ENCODE measurements at places on chromosomes 11 and 22. TPM values are rescaled to one million over a fixed set of nuclear protein-coding genes. Genes with fewer than 3 reads are reported as not detected.

The SLC25A18 gene
- 0.50 TPM for total RNA-seq

The AKIP1 gene
- total RNA-seq = 24.1 TPM

GRCh38 chr11:123594188-123594901 is 60.1 kb downstream of the SCN3B start:
- H3K27ac ChIP-seq = no peak overlapping the region
- H3K4me1 ChIP-seq = no peaks in the 10 kb centered on the region

The BEST1 gene
- 14.1 TPM for total RNA-seq

DNA sequence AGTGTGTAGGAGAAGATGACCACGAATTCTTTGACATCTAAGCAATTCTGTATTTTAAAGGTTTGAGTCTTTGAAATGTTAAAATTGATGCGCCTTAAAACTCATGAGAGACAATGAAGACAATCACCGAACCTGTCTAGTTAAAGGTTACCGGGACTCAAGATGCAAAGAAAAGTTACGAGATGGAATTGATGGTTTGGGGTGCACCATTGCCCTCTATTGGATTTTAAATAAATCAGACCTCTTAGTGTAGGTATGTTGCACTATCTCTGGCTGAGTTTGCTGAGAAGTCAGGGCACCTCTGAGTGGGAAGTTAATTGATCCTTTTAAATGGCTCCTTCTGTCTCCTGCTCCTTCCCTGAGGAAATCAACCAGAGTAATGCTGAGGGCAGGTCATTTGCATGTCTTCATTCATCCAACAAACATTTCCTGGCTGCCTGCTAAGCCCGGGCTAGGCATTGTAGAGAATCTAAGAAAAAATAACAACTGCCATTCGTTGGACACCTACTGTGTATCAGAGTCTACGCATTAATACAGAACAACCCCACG is 19.4 kb upstream of the TMA7B start:
- no peak overlapping the region for H3K27ac ChIP-seq
- H3K4me3 ChIP-seq = no peak overlapping the region
- H3K4me1 ChIP-seq = no peaks in the 10 kb centered on the region
- no peak for DNase-seq

GRCh38 chr11:87063982-87064381 is 26.2 kb downstream of the TMEM135 start:
- H3K4me3 ChIP-seq = no peak overlapping the region
- H3K36me3 ChIP-seq = no peaks in the 10 kb centered on the region
- H3K27ac ChIP-seq = no peak overlapping the region
- H3K27me3 ChIP-seq = no peaks in the 10 kb centered on the region
- DNase-seq = no peak

GRCh38 chr11:119157063-119157462 is 8.2 kb downstream of the ABCG4 start:
- DNase-seq = peak; percentile 15
- no peak overlapping the region for H3K27ac ChIP-seq
- no peak overlapping the region for H3K4me3 ChIP-seq
- H3K36me3 ChIP-seq = no peaks in the 10 kb centered on the region
- H3K27me3 ChIP-seq = no peaks in the 10 kb centered on the region

DNA sequence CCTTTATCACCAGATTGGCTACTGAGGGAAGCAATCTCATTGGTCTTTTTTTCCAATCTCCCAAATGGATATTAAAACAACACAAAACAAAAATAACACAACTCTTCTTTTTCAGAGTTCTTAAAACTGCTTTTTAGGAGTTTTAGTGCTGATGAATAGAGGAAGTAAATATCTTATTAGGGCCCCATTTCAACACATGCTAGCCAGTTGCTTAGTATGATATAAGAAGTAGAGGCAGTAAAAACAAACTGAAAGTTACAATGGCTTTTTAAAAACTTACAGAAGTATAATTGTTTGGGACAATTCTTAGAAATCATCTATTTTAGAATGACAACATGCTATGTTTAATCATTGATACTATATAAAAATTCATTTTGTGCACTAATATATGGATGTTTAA is 3.4 kb downstream of the C11orf71 start:
- no peak overlapping the region for H3K27ac ChIP-seq
- H3K27me3 ChIP-seq = no peaks in the 10 kb centered on the region
- no peak for DNase-seq
- no peaks in the 10 kb centered on the region for H3K36me3 ChIP-seq
